ENCODE measurements at places on chromosomes 5 and 9.

GRCh38 chr5:99129768-99130501, 201.1 kb upstream of the CHD1 start:
- no peak for DNase-seq

DNA sequence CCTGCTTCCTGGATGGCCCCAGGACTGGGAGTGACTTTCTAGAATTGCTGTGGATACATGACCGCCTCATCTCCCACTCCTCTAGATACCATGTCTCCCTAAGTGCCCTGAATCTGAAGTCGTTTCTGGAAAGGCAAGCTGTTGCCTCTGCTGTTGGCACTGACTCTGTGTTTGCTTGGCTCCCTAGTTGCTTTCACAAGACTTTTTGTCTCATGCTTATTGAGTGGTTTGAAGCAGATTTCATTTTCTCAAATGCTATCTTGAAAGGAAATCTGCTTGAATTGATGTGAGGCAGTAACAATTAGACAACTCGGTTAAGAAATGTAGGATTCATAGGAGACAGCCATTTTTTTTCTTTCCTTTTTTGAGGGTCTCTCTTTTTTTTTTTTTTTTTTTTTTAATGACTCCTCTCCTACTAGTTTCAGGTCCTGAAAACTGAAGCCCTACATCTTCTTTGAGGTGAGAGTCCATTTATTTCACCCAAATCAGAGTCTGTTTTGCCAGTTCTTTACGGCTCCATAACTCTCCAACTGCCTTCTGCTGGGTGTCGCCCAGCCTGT, 65.9 kb downstream of the PRDM6 start:
- DNase-seq: no peak

DNA sequence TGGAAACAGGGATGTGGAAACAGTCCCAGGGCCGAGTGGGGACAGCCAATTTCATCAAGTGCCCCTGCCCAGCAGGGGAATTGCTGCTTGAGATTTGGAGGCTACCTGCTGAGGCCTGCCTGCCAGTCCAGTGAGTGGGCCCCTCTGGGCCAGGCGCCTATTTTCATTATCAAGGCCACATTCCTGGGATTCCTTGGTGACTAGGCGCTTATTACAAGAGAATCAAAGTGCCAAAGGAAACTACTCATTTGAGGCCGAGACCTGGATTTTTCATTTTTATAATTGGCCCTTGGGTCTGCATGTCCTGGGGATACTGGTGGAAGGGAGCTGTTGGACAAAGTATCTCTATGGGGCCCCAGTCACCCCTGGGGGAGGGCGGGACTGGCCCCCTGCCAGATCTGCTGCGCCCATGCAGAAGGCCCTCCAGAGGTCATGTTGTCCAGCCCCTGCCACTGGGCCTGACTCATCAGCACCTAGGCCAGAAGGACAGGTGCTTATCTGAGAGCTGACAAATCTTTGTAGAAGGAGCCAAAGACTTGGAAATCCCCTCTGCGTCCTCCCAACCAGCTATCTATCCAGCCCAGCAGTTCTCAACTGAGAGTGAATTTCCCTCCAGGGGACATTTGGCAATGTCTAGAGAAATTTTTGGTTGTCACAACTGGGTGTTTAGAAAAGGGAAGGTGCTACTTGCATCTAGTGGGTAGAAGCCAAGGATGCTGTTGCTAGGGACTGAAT, 45.6 kb downstream of the FOXI1 start:
- no peak for DNase-seq

- no peak for DNase-seq
Observed at GRCh38 chr9:18741945-18742344, 268.0 kb downstream of the ADAMTSL1 start.

- DNase-seq: no peak
Observed at GRCh38 chr5:36908544-36909260, 32.1 kb downstream of the NIPBL start.

- DNase-seq: no peak
Observed at GRCh38 chr5:115599502-115599901, 2.8 kb downstream of the TICAM2 start.

DNA sequence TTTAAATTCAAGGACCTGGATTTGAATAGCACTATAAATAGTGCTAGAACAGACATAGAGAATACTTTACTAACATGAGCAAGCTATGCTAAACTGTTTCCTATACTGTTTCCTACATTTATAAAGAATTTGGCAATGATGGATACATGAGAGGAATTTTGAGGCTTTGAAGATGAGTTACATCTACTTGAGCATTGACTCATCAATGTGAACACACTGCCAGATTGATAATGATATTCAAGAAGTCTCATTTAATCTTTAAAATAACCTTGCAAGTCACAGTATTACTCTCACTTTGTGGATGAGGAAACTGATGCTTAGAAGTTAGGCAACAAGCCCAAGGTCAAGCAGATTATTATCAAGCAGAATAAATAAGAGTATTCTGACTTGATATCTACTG, 281.9 kb downstream of the DNAH5 start:
- no peak for DNase-seq

GRCh38 chr9:3137347-3137695, 293.4 kb upstream of the PUM3 start:
- no peak for DNase-seq

DNA sequence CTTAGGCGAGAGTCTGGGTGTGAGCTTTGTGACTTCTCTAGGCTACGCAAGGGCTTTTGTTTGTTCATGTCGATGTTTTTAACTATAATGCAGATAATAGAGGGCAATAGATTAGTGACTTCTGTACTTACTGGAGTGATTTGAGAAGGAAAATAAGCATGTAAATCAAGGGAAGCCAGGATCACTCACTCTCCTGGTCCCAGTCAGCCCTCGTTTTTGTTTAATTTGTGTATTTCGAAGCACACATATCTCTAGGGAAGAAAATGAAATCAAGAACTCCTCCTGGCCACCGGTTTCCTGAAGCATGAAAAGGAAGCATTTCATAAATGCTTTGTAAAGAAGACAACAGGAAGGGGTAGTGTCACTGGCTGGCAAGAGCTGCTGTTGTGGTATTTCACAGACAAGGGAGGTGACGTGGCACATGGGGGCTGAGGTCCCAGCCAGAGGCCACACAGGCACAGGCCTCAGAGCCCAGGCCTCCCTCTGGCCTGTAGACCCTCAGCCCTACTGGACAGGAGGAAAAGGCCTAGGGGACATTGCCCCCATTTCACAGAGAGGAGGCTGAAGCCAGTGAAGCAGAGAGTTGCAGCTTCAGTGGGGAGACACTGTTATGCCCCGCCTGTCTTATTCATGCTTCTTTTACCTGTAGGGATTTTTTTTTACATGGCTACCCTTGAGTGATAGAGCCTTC, 34.1 kb downstream of the IRF1 start:
- peak; percentile 58 for DNase-seq

DNA sequence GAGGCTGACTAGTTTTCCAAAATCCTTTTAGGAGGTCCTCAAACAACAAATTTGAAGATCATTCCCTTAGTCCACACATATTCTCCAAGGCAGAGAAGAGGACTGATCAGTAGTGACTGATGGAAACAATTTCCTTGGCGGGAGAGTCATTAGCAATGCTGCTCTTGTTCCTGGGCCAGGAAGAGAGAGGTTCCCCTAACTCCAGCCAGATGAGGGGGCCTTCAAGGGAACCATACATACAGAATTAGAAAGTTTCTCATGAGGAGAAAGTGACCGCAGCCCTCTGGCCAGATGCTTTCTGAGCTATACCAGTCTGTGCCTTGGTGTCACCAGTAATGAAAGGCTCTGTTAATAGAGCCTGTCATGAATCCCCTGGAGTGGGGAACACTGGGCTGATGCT, 539.4 kb downstream of the BNC2 start:
- DNase-seq: no peak

- DNase-seq: no peak
Observed at GRCh38 chr5:102911973-102912372, 156.9 kb downstream of the PAM start.

DNA sequence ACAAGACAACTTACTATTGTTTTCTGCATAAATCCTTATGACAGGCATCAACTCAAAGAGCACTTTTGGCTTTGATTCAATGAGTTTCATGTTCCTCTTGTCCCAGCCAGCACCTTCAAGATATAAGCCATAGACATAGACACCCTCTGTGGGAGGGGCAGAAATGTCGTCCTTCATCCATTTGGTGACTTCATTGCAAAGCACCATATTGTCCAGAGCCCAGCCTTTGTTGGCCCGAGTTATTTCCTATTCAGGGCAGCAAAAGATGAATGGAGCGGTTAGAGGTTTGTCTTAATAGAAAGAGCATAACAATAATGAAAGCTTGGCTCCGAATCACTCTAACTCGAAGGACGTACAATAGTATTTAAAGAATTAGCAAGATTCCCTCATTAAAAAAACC, 243.9 kb downstream of the DNAH5 start:
- DNase-seq: no peak

DNA sequence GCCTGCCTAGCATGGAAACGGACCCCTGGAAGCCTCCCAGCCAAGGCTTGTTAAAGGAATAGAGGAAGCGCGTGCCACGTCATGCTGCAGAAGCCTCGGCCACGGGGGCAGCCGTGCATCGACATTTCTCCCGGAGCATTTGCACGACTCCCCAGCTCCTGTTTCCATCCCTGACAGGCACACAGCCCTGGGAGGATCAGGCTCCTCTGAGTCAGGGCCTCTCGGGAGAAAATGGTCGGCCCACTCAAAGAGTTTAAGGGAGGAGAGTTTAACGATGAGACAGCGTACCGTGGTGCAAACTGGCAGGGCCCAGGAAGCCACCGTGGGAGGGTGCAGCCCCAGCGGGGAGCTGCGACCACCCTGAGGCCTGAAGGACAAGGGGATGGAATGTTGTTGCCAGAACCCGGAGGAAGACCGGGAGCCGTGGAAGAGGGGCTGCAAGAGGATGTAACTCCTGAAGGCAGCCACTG, 213.6 kb downstream of the PAX5 start:
- no peak for DNase-seq

DNA sequence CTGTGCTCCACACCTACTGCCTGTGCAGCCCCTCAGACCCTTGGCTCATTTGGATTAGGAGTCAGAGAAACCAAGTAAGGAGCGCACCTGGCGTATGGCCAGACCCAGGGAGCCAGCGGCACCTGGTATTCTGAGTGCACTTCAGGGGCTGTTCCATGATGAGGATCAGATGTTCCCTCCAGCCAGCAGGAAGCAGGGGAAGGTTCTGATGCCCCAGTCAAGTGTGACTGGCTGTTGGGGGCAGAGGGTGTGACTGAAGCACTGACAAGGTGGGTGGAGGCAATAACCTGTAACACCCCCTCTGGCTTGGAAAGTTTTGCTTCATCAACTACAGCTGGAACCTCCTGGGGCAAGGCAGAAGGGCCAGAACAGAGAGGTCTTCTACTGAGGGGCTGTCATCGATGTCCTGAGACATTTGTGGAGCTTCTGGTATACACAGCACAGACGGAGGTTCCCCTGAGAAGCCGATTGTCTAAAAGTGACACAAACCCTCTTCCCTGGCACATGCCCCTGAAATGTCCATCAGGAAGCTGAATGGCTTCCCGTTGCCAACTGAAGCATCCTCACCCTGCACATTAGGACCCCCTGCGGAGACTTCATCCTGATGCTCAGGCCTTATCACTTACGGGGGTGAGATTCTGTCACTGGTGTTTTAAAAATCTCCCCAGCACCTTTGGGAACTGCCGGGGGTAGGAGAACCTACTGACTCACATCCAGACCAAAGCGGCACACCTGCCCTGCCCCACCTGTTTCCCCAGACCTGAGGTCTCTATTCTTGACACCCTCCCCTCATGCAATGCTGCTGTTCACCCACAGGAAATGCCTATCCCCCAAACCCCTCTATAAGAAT, 21.1 kb downstream of the TRAF1 start:
- DNase-seq: no peak

- no peak for DNase-seq
Observed at GRCh38 chr5:167352801-167353200, 938.6 kb upstream of the WWC1 start.

DNA sequence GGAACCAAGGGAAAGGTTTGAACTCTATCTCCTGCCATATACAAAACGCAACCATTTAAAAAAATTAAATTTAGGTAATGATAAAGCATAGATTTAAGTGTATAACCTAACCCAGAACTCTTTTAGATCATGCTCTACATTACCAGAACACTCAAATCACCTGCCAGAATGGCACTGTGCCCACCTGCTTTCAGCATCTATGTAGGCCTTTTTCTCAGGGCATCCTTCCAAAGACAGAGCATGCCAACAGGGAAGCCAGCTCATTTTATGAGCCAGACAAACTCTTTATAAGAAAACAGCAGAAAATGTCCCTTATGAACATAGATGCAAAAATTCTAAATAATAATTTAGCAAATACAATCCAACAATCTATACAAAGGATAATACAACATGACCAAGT, 47.9 kb upstream of the SMAD5 start:
- no peak for DNase-seq

GRCh38 chr5:71666321-71666720, 52.8 kb upstream of the CARTPT start:
- no peak for DNase-seq

DNA sequence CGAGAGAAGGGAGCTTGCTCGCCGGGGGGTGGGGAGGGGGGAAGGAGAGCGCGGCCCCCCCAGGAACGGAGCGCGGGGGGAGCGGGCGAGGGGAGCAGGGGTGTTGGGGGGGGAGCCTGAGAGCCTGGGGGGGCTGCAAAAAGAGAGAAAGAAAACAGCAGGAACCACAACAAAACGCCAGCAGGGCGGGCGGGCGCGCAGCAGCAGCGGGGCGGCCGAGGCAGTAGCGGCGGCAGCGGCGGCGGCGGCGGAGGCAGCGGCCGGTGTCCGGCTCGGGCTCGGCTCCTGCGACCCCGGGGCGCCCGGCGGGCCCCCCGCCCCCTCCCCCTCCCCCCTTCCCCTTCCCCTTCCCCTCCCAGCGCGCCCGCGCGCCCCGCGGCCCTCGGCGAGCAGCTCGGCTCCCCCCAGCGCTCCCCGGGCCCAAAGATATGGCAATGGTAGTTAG, 1.6 kb downstream of the NR2F1 start:
- no peak for DNase-seq

- DNase-seq: no peak
Observed at GRCh38 chr5:130213607-130214006, 309.3 kb downstream of the CHSY3 start.

DNA sequence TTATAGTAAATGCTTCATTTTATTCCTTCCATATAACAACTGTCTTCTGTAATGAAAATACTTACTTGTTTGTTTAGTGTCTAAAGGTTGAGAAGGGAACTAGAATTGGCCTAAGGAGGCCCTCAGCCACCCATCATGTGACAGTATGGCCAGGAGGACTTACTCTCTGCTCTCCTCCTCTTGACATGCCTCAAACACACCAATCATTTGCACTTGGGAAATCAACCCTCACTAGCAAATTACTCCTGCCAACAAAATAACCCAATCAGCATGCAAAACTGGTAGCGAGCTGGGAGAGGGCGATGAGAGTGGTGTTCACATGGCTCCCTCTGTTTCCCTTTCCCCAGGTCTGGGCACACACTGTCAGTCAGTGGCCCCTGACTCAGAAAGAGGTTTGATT, 58.6 kb upstream of the MEF2C start:
- DNase-seq: no peak

- DNase-seq: no peak
Observed at GRCh38 chr5:126971455-126972031, 58.8 kb downstream of the MARCHF3 start.

GRCh38 chr5:107461770-107462169, 209.0 kb downstream of the EFNA5 start:
- no peak for DNase-seq

- DNase-seq: no peak
Observed at GRCh38 chr5:158979290-158979689, 120.4 kb downstream of the EBF1 start.

GRCh38 chr5:107580889-107581820, 89.6 kb downstream of the EFNA5 start:
- no peak for DNase-seq
